ENCODE measurements at places on chromosomes 1 and 21.

DNA sequence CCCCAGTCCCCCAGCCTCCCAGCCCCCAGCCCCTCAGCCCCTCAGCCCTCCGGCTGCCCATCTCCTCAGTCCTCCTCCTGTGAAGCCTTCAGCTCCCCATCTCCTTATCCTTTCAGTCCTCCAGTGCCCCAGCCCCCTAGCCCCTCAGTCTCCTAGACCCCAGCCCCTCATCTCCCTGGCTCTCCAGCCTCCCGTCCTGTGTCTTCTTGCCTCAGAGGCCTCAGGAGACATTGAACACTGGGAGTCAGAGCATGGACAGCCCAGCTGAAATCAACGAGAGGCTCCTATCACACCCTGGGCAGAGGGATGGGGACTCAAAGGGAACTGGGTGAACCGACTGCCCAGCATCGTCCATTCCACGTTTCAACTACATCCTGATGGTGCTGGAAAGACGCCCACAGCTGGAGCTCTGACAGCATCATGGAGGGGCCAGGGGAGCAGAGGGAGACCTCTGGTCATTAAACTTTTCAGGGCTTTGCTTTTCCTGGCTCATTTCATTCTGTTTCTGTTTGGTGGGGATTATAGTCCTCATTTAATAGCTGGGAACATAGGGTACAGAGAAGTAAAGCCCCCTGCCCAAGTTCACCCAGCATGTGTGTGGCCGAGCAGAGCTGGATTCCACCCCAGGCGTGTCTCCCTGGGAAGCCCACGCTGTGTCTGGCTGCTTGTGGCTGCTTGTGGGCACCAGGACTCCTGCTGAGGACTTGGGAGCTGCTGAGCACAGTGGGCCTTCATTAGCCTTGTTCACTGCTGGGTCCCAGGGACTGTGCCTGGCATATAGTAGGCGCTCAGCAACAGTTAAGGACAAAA lies 396.7 kb downstream of the PTPRU start:
- DNase-seq: no peak

- no peak for DNase-seq
Observed at GRCh38 chr1:46687093-46687659, 15.5 kb downstream of the TEX38 start.

- no peak for DNase-seq
Observed at GRCh38 chr1:221753828-221754188, 11.9 kb upstream of the DUSP10 start.

GRCh38 chr1:91412371-91412770 lies 7.7 kb upstream of the HFM1 start:
- DNase-seq: no peak

- no peak for DNase-seq
Observed at GRCh38 chr1:167645140-167645541, 15.1 kb downstream of the RCSD1 start.

- DNase-seq: peak; percentile 60
Observed at GRCh38 chr1:84077476-84078107, 66.5 kb upstream of the PRKACB start.

DNA sequence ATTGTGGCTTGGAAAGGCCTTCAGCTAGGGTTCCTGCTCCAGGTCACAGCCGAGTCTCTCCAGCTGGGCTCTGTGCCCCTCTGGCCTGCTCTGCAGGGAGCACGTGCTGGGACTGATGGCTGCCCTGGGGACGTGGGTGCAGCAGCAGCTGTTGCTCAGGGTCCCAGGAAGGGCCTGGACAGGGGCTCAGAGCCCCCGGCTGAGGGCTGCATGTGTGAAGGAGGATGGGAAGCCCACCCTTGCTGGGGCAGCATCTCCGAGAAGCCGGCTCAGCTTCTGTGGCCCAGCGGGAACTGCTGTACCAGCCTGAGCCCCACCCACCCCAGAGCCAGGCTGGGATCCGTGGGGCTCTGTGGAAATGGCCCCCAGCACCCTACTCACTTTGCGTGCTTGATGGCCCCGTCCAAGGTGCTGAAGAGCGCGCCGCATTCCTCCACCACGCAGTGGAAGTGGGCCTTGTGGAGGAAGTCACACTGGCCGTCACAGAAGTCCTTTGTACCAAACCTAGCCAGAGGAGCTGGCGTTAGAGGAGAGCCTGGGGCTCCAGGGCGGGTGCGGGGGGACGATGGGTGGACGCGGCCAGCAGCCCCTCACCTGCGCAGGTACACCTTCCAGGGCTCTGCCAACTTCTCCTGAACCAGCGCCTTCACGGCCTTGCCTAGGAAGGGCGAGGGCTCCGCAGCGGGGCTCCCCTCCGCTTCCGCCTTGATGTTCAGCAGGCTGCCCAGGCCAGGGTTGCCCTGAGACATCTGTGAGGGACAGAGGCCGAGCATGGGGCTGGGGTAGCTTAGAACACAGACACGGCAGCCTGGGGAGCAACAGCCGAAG lies 147.5 kb downstream of the CASZ1 start:
- DNase-seq: no peak

DNA sequence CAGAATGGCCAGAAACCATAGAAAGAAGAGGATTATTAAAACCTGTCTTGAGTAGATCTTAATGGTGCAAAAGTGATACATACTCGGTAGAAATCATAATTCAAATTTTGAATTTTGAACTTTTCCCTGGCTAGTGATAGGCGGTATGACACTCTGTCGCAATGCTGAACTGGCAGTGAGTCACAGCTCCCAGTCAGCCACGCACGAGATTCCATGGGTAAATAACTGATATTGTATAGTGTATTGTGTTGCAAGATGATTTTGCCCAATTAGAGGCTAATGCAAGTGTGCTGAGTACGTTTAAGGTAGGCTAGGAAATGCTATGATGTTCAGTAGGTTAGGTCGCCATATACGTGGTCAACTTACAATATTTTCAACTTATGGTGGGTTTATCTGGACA lies 207.0 kb downstream of the SIPA1L2 start:
- no peak for DNase-seq

DNA sequence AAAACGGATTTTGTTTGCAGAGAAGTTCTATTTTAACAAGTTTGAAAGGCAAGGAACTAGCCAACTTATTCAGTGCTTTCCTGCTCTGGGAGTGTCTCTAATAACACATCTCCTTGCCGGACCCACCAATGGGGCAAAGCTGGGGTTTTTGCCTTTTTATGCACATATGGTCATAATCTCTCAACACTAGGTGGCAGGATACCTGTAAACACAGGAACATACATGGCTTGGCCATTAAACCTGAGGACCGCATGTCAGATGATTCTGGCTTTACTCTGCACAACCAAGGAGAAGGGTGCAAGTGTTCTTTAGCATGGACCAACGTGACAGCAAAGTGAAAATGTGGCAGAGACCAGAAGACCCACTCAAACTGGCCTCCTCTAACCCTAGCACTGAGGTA lies 4.9 kb downstream of the TMEM9 start:
- DNase-seq: no peak

GRCh38 chr21:31873696-31874599 lies 1.1 kb downstream of the HUNK start:
- DNase-seq: no peak

Data from activated T-helper 1 cell treated with Interleukin-2 at 50 U/mL for 16 hours (primary cell).